Activated CD4-positive, alpha-beta memory T cell treated with anti-CD3 and anti-CD28 coated beads for 36 hours (primary cell): ENCODE measurements at places on chromosomes 11 and 22.

DNA sequence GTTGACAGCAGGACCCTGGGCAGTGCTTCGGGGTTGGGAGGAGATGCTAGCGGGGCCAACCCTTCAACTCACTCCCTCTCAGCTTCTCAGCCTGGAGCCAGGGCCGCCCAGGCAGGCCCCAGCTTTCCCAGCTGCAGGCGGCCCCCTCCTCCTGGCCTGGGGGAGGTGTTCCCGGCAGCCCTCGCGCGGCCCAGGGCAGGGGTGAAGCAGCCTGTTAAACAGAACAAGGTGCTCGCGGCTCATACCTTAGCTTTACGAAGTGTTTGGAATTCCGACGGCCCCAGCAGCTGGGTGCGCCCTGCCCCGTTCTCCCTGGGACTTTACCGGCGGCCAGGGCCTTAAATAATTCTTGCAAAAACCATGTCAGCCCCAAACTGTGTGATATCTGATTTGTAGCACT lies 17.2 kb downstream of the MRPL23 start:
- no peaks in the 10 kb centered on the region for H3K4me1 ChIP-seq
- H3K36me3 ChIP-seq, result no peaks in the 10 kb centered on the region
- H3K27ac ChIP-seq, result no peak overlapping the region
- DNase-seq, result no peak

GRCh38 chr11:23573429-23573828 lies 713.2 kb upstream of the CCDC179 start:
- no peaks in the 10 kb centered on the region for H3K36me3 ChIP-seq
- no peak for DNase-seq
- no peaks in the 10 kb centered on the region for H3K4me1 ChIP-seq
- no peaks in the 10 kb centered on the region for H3K27me3 ChIP-seq
- H3K27ac ChIP-seq, result no peak overlapping the region

GRCh38 chr11:74634537-74634936 lies 42.2 kb downstream of the POLD3 start:
- H3K4me1 ChIP-seq, result peaks cover 13% of the 10 kb centered on the region
- no peak for DNase-seq
- no peaks in the 10 kb centered on the region for H3K27me3 ChIP-seq
- no peak overlapping the region for H3K27ac ChIP-seq

DNA sequence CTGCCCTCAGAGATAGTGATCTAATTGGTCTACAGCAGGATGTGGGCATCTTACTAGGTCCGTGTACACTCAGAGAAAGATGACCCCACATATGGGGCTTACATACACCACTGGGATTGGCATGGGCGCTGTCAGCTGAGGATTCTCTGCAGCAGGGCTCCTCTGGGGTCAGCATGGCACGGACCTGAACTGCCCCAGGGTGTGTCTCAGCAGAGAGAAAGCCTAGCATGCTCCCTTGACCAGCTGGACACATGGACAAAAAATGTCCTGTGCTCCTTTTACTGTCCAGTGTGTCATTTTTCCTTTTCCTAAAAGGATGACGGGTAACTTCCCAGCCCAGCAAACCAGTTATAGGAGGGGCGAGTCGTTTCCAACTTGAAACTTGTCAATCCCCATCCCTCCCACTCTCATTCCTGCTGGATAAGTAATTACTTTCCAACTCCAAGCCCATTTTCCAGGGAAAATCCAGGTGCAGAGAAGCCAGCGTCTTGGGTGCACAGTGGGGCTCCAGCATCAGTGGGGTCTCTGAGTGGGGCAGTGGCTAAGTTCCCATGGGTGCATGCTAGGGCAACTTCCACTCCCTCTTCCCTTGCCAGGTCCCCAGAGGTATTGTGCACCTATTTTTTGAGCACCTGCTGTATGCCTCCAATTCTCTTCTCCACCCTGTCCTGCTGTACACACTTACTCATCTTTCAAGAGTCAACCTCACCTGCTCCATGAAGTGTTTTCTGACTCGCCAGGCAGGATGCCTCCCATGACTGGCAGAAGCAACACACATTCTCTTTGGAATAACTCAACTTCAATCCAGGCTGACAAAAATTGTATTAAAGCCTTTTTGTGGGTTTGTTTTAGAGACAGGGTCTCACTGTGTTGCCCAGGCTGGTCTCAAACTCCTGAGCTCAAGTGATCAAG lies 5.0 kb downstream of the VSTM5 start:
- H3K4me1 ChIP-seq, result peaks cover 3% of the 10 kb centered on the region
- H3K27me3 ChIP-seq, result peaks cover 5% of the 10 kb centered on the region
- no peaks in the 10 kb centered on the region for H3K36me3 ChIP-seq
- H3K4me3 ChIP-seq, result no peak overlapping the region

DNA sequence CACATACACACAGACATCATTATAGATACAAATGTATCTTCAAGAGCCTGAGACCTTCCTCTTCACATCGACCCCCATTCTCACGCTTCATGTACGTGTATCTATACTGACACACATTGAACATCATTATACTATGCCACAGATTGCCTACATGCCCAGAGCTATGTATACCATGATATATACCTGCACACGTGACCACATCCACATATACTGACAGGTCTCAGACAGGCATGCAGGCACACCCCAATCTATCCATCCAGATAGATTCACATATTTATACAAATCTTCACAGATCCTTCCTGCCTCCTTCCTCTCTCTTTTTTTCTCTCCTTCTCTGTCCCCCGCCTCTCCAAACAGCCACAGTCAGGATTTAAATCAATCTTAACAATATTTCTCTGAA lies 140.1 kb downstream of the CEP164 start:
- H3K4me3 ChIP-seq, result no peak overlapping the region
- H3K4me1 ChIP-seq, result no peaks in the 10 kb centered on the region
- no peaks in the 10 kb centered on the region for H3K36me3 ChIP-seq
- no peak overlapping the region for H3K27ac ChIP-seq
- peaks cover 2% of the 10 kb centered on the region for H3K27me3 ChIP-seq
- no peak for DNase-seq
